Mammary epithelial cell (primary cell): ENCODE measurements at places on chromosomes 2 and 18.

DNA sequence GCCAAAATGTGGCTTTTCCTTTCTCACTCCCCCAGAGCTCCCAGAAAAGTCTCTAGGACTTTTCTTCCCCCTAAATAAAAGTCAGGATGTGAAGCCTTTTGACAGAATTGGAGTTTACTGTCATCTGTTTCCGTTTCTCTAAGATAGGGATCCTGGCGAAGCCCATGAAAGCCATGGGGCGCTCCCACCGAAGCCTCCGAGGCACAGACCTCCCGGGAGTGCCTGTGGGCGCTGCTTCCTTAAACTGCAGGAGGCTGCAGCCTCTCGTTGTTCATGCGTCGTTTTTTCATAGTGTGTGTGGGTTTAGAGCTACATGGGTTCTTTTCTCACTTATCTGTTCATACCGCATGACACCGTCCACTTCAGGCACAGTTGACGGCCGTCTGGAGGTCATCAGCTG is 56.8 kb downstream of the ASAP2 start:
- DNase-seq, result no peak

DNA sequence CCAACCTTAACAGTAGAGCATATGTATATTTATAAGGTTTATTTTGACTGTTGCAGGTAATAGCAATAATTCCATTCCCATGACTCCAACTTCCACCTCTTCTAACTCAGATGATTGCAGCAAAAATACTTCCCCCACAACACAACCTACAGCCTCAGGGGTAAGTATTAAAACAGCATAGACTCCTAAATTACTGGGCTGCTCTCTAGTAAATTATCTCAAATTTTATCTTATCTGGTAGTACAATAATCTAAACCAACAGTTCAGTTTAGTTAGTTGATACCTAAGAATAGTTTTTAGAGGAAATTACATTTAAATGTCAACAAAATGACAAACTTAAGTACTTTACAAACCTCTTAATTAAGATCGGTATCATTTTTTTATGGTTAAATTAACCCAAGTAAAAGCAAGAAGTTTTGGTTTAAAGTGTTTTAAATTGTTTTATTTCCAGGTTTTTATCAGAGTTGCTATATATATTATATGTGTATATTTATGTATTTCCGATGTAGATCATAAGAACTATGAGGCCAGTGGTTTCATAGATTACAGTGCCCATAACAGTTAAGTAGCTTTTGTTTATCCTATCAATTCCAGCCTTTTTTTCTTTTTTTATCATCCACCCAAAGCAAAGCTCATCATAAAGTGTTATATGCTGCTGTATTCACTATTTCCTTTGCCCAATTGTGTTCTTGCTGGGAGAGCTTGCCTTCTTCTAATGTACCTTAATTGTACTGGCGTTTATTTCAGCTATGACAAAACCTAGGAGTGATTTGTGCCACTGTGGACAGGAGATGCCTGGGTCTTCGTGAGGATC is 13.7 kb downstream of the GATA6 start:
- peak; percentile 38 for DNase-seq

DNA sequence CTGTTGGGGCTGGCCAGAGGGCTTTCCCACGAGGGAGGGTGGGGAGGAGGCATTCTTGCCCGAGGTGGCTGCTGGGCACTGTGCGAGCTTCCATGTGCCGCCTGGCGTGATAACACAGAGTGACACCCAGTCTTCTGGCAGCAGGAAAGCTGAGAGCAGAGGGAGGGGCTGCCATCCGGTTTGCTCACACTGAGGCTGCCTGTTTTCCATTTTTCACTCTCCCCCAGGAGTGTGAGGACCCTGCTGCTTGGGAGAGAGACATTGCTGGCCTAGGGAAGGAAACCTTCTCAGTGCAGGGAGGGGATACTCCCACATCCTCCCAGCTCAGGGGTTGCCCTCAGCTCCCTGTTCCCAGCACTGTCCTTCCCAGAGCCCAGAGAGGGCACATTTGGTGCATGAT is 73.1 kb downstream of the INHBB start:
- DNase-seq, result no peak

GRCh38 chr2:30358351-30358750 is 88.7 kb upstream of the LCLAT1 start:
- DNase-seq, result no peak

DNA sequence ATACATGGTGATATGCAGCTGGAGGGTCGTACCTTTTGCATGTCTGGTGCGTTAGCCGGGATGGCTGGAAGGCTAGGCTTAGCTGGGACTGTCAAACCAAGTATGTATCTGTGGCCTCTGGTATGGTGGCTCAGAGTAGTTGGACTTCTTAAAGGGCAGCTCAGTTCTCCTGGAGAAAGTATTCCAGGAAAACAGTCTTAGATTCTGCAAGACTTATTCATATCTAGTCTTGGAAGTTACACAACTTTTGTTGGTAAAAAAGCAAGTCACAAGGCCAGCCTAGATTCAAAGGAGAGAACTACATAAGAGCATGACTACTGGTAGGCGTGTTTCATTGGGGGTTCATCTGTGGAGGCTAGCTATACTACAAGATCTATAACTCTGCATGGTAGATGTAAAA is 45.5 kb downstream of the EML4 start:
- no peak for DNase-seq

- peak; percentile 57 for DNase-seq
Measured at GRCh38 chr2:95231723-95232122, 24.4 kb downstream of the ZNF892 start.

- peak; percentile 11 for DNase-seq
Measured at GRCh38 chr2:62871506-62871905, 166.0 kb downstream of the EHBP1 start.

DNA sequence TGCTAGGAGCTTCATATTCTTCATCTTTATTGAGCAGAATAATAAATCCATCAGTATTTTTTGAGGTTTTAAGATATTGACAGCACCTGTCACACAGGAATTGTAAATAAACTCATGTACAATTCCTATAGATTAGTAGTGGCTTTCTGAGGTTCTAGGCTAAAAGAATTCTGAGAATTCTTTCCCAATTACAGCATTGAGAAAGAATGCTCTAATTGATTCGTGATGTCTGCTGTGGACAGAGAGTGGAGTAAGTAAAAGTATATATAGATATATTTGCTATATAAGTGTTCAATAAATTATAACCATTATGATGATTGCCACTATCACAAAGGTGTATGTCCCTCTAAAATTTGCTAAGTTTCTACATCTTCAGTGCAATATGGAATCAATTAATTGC is 186.5 kb upstream of the NRP2 start:
- no peak for DNase-seq

DNA sequence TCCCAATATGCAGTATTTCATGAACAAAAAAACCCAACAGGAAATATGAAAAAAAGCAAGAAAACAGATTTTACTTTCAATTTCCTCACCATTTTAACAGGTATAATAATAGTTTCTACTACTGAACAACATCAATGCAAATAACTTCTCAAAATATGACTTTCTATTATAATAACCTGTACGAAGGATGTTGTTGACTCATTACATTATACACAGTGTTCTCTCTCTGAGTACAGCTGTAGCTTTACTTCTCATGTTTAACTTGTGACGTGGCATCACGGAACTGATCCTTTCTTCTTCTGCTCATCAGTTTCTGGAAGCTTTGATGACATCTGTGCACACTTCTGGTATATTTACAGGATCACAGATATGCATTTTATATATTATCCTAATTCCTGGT is 40.0 kb downstream of the FAM228A start:
- DNase-seq, result no peak

DNA sequence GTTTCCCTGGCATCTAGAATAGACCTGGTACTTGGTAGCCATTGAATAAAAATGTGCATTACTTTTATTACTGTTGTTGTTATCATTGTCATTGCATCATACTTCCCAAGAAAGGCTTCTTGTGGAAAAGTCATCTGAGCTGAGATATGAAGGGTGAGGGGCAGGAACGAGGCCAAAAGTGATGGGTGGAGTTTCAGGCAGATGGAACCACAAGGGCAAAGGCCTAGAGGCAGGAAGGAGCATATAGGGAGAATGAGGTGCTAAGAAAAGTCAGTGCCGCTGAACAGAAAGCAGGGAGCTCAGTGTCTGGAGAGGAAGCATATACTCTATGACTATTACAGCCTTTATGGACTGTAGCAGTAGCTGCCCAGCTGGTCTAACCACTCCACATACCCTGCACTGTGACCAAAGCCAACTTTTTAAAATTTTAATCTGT is 219.3 kb downstream of the SPP2 start:
- DNase-seq, result peak; percentile 20

DNA sequence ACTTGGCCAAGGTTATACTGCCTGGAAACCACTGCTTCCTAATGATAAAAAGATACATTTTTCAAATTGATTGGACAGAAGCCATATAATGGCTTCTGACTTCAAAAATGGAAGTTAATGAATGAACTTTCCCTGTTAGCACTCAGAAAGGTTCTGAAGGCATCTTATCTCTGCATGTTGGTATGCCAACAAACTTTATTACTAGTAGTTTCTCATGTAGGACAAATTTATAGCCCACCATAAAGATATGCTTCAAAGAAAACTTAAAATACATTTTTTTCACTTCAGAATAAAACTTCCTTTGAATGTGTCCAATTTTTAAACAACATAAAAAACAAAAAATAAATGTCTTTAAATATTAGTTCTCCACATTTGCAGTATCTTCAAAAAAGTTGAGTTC is 10.0 kb downstream of the DOCK10 start:
- DNase-seq, result no peak

GRCh38 chr18:37408676-37409265 is 156.8 kb downstream of the CELF4 start:
- no peak for DNase-seq

GRCh38 chr2:160498137-160498536 is 4.5 kb upstream of the RBMS1 start:
- DNase-seq, result no peak

DNA sequence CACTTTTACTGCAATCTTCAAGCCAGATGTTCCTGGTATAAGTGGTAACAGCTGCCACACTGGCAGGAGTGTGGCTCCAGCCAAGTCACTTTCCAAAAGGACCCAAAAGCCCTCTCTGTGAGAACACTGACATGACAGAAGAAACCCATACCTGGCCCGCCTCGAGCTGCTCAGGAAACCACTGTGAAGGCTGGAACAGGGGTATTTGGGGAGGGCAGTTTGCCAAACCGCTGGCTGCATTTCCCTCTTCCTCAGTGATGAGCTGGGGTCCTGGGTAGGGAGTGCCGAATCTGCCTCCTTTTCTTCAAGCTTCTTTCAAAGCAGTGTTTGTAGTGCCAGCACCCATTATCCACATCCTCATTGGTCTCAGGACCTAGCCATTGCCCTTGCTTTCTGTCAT is 10.3 kb upstream of the OSR1 start:
- no peak for DNase-seq

DNA sequence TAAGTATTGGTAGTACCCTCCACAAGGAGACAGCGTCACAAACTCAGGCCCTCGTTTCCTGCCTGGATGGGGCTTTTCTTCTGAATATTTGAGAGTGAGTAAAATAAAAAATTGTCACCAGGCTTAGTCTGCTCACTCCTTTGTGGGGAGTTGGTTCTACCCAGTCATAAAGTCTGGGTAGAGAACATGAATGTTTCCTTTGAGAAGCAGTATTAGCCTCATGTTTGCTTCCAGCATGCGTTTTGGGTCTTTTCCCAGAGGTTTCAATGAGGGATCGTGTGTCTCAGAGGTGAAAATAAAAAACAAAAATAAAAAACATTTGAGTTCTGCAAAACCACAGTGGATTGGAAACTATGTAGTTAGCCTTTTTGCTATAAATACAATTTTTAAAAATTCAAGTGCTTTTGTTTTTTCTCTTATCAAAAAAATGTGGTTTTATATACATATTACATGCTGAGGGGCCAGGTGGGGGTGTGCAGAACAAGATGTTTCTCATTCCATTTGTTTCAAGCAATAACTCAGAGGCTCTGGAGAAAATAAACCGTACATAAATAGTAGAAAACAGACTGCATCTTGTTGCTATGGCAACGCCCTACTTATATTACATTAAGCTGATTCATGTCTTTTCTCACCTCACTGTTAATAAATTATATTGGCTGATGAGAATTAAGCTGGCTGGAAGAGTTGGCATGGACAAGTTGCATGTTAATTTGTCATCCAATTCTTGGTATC is 225.4 kb upstream of the FBXO11 start:
- DNase-seq, result no peak

GRCh38 chr2:239724194-239724849 is 300.8 kb downstream of the NDUFA10 start:
- no peak for DNase-seq

GRCh38 chr18:33446604-33447003 is 6.1 kb upstream of the CCDC178 start:
- DNase-seq, result peak; percentile 0

DNA sequence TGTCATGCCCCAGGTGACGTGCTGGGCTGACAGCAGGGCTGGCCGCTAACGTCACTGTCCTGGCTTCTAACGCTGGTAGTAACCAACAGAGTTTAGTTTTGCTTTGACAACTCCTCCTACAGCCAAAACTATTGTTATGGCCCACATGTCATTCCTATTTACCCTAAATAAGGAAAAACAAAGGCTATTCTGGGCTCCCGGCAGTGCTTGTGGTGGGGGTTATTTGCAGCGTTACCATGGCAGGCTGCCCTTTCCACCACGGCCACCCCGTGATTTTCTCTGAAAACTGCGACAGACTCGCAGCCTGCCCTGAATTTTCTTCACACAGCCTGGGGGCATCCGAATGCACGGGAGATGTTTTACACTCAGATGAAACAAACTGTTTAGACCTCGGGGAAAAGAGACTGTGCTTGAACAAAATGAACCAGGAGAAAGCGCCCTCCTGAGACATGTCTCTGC is 115.2 kb downstream of the FAM210A start:
- no peak for DNase-seq

DNA sequence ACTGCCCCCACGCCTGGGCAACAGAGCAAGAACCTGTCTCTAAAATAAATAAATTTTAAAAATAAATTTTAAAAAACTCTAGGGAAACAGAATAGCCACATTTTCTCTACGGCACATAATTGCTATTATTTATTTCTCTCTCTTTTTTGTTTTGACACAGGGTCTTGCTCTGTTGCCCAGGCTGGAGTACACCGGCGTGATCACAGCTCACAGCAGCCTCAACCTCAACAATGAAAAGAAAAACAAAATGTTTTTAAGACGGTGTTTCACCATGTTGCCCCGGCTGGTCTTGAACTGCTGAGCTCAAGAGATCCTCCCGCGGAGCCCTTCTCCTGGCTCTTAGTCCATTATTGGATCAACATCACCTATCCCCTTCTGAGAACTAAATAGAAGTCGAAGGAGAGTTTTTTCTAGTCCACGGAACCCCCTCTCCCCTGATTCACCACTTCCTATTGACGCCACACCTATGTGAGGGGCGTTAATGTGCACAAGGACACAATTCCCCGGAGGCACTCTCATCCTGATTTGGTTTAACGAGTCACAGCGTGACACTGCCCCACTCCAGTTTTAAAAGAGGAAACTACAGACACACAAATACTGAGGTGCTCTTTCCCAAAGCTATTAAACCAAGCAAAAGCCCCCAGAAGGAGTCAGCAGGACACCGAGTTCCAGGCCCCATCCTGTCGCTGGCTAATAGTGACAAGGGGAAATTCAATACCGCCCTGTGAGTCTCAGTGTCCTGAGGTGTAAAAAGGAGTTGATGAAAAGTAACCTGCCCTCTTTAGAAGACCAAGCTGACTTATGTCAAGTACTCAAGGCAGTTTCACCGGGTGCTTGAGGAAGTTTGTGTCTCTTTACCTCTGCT is 1.1 kb downstream of the NPC1 start:
- DNase-seq, result peak; percentile 82
